ENCODE measurements at places on chromosomes 2 and 18. TPM values are rescaled to one million over a fixed set of nuclear protein-coding genes. Genes with fewer than 3 reads are reported as not detected.

Gene FOXI3
- not detected for total RNA-seq

Gene TWIST2
- 0.92 TPM for total RNA-seq

Gene ALPI
- not detected for total RNA-seq

Gene GRHL1
- total RNA-seq = 2.8 TPM

Gene FSIP2
- total RNA-seq = 0.20 TPM

Gene DSC1
- total RNA-seq = 5.3 TPM
